ENCODE measurements at places on chromosomes 11 and 22. TPM values are rescaled to one million over a fixed set of nuclear protein-coding genes. Genes with fewer than 3 reads are reported as not detected.

DNA sequence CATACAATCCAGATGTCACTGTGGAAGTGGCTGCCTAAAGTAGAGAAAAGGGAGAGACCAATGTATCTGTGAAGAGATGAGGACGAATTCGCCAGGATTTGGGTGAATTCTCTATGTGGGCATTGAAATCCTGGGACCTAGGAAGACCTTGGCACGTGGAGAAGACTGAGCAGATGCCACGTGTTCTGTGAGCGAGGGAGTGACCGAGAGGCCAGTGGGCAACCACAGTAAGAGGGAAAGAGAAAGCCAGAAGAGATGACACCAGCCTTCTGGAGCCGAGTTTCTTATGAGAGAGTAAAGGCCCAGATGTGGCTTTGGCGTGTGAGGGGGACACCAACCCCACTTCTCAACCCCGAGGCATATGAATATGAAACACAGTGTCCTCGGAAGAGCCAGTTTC is 228.1 kb downstream of the BUD13 start:
- no peak for DNase-seq
- no peaks in the 10 kb centered on the region for H3K27me3 ChIP-seq
- no peaks in the 10 kb centered on the region for H3K4me1 ChIP-seq
- H3K4me3 ChIP-seq = no peak overlapping the region
- H3K27ac ChIP-seq = no peak overlapping the region
- H3K36me3 ChIP-seq = no peaks in the 10 kb centered on the region

GRCh38 chr11:128684549-128685401 is 9.1 kb upstream of the FLI1 start:
- DNase-seq = no peak
- H3K27ac ChIP-seq = no peak overlapping the region
- no peaks in the 10 kb centered on the region for H3K36me3 ChIP-seq
- no peaks in the 10 kb centered on the region for H3K4me1 ChIP-seq
- no peak overlapping the region for H3K4me3 ChIP-seq

- DNase-seq = no peak
- peaks cover 11% of the 10 kb centered on the region for H3K27me3 ChIP-seq
- H3K4me3 ChIP-seq = no peak overlapping the region
- no peaks in the 10 kb centered on the region for H3K4me1 ChIP-seq
- no peaks in the 10 kb centered on the region for H3K36me3 ChIP-seq
Measured at GRCh38 chr11:15625691-15626090, 511.0 kb downstream of the INSC start.

GRCh38 chr11:118290923-118291322 is 13.6 kb upstream of the CD3E start:
- H3K36me3 ChIP-seq = no peaks in the 10 kb centered on the region
- H3K27me3 ChIP-seq = no peaks in the 10 kb centered on the region
- no peaks in the 10 kb centered on the region for H3K4me1 ChIP-seq
- no peak overlapping the region for H3K4me3 ChIP-seq
- H3K27ac ChIP-seq = no peak overlapping the region

DNA sequence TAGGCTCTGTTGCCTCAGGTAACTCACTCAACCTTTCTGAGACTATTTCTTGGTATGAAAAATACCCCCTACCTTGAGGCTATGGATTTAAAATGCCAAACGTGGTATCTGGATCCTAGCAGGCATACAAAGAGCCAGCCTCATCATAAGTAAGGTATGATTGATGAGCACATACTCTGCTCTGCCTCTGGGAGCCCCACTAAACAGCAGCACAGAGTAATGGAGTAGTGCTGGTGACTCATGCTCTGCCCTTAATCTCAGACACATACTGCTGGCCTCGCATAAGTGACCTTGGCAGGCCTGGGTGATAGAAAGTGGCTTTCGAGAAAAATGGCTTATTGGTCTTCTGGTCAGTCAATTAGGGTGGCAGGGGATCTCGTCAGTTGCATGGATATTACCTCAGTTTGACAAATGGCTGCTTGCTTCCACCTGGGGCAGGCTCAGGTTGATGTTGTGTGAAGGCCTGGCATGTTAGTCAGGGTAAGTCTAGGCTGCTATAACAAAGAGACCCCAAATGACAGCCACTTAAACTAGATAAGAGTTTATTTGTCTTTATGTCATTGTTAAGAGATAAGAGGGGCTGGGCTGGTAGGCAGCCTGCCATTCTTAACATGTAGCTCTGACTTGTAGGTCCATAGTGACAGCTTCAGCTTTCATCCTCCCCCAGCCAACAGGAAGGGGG is 15.2 kb upstream of the SLC6A5 start:
- H3K27ac ChIP-seq = no peak overlapping the region
- no peaks in the 10 kb centered on the region for H3K4me1 ChIP-seq
- no peaks in the 10 kb centered on the region for H3K27me3 ChIP-seq
- no peak for DNase-seq
- no peaks in the 10 kb centered on the region for H3K36me3 ChIP-seq

RPS6KA4 gene
- 23.8 TPM for total RNA-seq

DNA sequence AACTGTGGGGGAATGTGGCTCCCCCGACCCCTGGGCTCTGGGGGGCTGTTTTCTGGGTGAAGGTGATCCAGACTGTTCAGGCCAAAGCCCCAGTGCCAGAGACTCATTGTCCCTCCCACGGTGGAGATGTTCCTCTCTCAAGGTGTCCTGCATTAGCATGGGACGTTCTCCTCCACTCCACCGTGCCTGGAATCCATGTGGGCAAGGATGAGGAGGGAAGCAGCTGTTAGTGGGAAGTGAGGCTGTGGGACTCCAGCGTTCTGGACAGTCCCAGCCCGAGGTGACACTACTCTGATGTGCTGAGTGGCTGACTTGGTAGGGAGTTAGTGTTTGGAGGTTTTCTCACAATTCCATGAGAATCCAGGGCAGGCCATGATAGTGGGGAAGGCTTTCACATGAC is 31.4 kb upstream of the CLDN5 start:
- no peaks in the 10 kb centered on the region for H3K4me1 ChIP-seq
- peaks cover 62% of the 10 kb centered on the region for H3K27me3 ChIP-seq
- H3K4me3 ChIP-seq = no peak overlapping the region

ROBO4 gene
- 0.04 TPM for total RNA-seq
